ENCODE measurements at places on chromosomes 6 and 20.

DNA sequence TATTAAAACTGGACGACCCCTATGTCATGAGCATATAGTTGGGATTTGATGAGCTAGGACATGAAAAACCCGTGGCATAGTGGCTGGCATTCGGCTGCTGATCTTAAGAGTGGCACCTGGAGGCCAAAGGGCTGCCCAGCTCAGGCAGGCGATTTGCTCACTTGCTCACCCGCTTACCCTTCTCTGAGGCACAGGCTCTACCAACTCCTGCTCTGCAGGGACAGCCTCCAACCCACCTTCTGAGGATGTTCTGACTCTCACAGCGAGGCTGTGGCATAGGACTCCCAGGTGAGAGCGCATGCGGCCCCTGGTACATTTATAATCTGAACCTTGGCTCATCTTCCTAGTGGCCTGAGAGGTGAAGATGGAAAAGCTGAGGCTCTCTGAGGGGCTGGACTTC lies 995 bp downstream of the RSPO4 start:
- DNase-seq, result no peak

DNA sequence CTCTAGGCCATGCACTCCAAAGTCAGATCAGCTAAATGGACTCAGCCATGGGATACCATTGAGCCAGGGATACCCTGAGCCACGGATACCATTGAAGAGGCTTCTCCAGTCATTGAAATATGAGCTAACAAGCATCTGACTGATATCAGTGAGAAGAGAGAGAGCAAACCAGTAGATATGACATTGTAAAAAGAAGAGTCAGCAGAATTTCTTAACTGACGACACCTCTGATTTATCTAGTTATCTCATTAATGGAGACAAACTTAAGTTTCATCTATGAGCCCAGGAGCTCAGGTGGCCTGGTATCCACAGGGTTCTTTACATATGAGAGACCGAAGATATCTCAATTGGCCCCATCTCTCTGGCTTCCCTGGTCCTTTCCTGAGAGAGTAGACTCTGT lies 140.6 kb downstream of the TBC1D7 start:
- DNase-seq, result no peak

DNA sequence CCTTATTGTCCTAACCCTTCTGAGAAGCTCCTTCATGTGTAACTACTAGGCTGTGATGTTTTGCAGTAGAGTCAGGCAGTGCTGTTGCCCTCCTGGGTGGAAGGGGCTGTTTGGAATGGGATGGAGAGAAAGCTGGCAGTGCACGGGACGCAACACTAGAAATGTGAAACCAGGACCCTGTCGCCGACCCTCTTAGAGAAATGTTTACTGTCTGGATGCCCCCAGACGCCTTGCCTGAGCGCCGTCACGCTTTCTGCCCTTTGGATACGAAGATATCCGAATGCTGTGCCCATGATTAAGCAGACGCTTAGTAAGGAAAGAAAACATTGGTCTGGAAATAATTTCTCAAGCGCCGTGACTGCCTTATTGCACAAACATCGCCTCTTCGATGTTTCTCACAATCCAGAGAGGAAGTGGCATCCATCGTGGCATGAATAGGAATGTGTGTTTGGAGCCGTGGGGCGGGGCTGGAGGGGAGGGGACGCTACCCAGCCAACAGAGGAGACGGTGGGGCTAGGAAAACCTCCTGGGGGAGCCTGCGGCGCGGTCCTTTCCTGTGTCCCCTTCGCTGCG lies 661 bp upstream of the PPP1R14C start:
- DNase-seq, result no peak

- no peak for DNase-seq
These were observed 16.7 kb downstream of the BMP2 start for GRCh38 chr20:6784210-6784631.

- DNase-seq, result no peak
These were observed 31.4 kb downstream of the STK38 start for GRCh38 chr6:36515844-36516243.

All from WTC11 (cell line).